ENCODE measurements at places on chromosomes 2 and 18.

GRCh38 chr18:54119524-54120019, 104.9 kb downstream of the MBD2 start:
- DNase-seq = peak; percentile 35

DNA sequence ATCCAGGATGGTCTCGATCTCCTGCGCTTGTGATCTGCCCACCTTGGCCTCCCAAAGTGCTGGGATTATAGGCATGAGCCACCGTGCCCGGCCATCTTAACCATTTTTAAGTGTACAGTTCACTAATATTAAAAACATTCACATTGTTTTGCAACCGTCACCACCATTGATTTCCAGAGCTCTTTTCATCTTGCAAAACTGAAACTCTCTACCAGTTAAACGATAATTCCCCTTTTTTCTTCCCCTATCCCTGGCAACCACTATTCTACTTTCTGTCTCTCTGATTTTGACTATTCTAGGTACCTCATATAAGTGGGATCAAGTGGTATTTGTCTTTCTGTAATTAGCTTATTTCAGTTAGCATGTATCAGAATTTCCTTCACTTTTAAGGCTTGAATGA, 16.8 kb upstream of the NEUROD1 start:
- no peak for DNase-seq

GRCh38 chr2:1811258-1811970, 67.1 kb upstream of the PXDN start:
- DNase-seq = no peak

DNA sequence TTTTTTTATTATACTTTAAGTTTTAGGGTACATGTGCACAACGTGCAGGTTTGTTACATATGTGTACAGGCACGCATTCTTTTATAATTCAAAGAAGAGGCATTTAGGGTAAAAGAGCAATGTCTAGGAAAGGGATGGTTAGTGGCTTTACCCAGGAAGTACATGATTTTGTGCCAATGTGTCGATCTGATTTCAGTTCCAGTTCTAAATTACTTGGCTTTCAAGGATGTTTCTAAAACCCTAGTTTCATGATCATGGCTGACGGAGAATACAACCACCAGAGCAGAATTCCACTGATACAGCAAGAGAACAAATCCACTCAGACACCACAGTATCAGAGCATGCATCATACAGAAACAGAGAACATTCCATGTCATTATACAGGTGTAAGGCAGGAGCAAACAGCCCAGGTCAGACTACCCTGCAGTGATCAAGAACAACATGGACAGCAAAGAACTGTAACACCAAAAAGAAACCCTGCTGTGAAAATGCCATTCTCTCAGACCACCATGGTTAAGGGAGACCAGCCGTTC, 116.7 kb upstream of the STK17B start:
- DNase-seq = no peak

DNA sequence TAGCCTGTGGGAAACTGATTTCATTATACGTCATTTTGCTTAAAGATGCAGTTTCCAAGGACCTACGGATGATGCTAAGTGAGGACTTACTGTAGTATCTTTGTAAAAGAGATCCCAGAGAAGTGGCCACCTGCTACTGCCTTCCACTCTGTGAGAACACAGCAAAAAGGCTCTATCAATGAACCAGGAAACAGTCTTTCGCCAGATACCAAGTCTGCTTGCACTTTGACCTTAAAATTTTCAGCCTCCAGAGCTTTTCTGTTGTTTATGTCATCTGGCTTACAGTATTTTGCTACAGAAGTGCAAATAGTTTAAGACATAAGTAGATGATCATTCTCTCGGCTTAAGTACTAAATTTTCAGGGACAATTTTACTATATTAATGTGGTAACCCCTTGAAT, 847.9 kb upstream of the CHAC2 start:
- DNase-seq = no peak

DNA sequence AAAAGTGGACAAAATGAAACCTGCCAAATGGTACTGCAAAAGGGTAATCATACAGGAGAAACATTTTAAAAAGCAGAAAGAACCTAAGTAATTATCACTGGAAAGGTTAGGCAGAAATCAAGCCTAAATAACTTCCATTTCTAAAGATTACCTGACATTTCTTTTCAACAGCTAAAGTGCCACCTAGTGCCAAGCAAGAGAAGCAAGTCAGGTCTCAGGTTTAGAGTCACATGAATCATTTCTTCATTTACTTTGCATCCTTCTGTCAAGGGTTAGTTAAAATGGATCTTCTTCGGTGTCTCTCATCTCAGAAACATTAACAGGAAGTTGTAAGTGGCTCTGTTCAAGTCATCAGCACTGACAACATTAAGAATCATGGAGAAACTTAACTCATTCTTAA, 90.3 kb downstream of the AKAIN1 start:
- DNase-seq = no peak

DNA sequence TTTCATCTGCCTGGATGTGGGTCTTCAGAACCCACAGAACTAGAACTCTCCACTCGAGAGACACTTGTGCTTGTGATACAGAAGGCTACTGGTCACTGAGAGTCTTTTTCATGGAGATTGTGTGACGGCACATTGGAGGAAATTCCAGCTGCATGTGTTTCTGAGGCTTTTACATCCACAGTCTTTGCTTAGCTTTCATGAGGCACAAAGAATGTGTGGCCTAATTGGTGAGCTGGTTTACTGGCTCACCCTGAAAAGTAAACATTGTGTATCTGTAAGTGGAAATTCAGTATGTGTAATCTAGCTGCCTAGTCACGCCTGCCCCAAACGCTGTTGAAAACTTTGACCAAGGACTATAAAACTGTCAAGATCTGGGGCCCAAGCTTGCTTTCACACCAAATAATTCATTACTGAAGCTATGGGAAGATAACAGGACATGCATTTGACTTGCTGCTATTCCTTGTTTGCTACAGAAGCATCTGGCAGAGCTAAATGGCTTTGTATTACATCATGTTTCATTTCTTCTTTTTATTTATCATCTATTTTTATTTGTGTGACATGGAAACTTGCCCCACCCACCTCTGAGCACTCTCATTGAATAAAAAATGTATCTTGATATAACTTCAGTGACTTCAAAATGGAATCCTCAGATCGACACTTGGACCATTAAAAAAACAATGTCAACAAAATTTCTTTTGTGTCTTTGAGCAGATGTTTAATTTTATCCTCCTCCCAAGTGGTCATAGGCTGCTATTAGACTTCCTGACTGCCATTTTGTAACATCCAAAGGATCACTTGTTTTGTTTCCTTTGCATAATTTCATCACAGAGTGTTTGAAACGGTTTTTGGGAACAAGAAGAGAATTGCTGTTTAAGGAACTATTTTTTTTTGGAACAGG, 80.2 kb downstream of the EFEMP1 start:
- DNase-seq = no peak

DNA sequence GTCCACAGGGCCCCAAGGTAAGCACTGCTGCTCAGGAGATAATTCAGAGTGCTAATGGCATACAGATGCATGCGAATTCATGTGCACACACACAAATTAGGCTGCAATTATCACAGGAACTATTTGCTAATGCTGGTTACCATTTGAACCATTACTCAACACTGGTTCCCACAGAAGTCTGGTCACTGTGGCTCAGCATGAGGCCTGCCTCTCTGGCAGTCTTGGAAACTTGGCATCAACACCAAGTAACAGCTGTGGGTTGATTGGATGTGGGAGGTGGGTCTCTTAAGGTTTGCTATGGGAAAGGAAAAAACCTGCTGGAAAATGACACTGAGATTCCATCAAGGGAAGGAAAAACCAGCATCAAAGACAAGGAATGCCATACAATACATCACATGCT, 105.0 kb downstream of the CELF4 start:
- DNase-seq = no peak

GRCh38 chr2:774436-774835, 97.2 kb upstream of the TMEM18 start:
- DNase-seq = no peak

DNA sequence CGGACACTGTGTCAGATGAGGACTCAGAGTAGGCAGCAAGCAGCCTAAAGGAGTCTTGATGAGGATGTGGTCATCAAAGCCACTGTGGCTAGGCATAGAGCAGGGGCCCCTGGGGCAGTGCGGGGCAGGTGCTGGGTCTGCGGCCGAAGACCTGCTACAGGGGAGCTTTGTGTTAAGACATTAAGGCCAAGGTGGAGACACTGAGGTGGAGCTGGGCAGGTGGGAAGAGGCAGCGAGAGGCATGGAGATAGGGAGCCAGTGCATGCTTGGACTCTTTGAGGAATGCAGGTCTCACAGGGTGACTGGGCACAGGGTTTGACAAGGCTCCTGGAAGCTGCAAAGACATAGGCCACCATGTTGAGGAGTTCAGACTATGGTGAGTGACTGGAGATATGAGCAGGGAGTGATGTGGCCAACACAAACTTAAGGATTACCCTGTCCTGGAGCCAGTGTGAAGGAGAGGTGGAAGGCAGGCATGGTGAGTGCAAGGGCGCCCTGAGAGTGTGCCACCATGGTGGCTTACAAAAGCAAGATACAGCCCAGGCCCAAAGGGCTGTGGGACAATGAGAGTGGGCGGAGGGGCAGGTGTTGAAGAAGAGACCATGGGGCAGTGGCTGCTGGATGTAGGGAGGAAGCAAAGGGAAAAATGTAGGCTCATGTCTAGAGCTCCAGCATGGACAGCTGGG, 450.9 kb upstream of the HS6ST1 start:
- DNase-seq = no peak

DNA sequence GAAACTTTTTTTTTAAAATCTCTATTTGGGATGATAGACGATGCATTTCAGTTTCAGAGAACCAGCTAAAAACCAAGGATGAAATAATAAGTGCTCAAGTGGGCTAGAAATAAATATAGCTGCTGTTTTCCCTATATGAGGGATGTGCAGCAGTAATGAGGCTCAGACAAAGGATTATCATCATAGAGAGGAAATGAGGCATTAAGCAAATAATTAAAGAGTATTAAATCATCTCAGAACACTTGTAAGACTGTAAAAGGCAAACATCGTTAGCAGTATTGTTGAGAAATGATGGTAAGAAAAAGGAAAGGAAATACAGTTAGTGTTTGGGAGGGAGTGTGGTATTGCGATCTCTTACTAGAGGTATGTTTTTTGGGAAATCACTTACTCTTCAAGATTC, 233.5 kb downstream of the TGIF1 start:
- DNase-seq = no peak

DNA sequence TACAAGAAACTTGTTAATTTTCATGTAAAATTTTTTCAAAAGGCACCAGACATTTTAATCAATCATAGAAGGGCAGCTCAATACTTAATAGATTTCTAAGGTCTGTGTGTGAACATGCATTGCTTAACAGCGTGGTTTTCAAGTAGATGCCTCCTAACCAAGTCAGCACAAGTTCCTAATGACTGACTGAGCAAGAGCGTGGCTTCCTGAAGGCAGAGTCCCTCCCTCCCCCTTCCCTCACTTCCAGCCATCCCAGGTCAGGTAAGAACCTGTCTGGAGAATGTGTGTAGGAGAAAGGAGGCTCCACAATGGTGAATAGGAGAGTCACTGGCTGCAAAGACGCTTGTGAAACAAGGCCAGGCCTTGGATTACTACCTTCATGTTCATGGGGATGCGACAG, 33.5 kb upstream of the DAPL1 start:
- no peak for DNase-seq

GRCh38 chr2:131105950-131106801, 1.0 kb downstream of the PLEKHB2 start:
- DNase-seq = no peak

DNA sequence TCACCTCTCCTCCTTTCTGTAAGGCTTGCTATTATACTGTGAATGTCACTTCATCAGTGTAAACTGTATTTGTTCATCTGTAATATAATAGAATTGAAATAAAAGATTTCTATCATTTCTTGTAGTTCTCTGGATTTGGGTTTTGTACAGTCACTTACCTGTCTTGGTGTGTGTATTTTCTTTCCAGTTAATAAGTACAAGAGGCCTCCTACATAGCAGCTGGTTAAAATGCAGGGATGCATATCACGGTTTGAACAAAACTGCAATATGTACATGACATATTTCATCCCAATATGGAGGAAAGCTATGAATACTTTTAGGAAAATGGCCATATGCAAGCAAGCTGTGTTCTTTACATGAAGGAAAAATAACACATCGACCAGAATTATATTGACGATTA, 5.4 kb upstream of the STAT1 start:
- no peak for DNase-seq

- no peak for DNase-seq
Measured at GRCh38 chr2:238729261-238729935, 118.5 kb upstream of the TWIST2 start.

DNA sequence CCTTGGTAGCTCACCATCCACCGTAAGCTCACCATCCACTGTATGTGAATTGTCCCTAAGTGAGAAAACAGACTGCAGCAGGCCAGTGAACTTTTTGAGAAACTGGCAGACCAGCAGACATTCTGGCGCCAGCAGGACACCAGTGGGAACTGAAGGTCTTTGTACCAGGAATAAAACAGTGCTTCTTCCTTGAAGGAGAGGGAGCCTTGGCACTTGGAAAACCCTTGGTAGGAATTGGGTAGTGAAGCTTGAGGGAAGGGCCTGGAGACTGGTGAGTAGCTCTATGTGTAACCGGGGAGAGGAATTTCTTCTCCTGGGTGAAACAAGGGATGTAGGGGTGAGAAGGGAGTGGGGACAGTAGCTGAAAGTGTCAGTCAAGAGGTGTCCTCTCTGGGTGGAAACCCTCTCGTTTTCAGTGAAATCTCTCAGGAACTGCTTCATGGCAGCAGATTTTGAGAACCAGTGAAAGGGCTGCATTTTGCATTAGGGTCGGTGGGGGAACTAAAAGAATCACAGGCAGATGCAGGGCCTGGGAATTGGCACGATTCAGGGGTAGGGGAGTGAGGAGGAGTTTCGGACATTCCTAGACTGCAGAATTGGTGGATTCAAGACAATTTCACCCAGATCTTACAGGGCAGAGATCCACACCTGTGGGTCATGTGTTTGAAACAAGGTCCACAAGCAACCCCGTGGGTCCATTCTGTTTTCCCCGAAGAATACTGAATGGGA, 131.5 kb upstream of the DLX2 start:
- DNase-seq = no peak

DNA sequence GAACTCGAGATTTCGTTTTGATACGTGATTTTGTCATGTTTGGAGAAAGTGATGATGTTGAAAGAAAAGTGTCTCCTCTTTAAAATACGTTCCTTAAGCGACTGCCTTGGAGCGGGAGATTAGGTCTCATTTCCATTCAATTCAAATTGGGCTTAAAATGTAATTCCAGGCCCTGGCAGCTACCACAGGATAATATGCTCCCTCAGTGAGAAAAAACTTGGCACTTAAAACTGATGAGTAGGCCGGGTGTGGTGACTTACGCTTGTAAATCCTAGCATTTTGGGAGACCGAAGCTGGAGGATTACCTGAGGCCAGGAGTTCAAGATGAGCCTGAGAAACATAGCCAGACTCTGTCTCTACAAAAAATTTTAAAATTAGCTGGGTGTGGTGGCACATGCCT, 146.3 kb upstream of the L3MBTL4 start:
- no peak for DNase-seq

GRCh38 chr2:239165206-239165831, 235.5 kb downstream of the HDAC4 start:
- no peak for DNase-seq

DNA sequence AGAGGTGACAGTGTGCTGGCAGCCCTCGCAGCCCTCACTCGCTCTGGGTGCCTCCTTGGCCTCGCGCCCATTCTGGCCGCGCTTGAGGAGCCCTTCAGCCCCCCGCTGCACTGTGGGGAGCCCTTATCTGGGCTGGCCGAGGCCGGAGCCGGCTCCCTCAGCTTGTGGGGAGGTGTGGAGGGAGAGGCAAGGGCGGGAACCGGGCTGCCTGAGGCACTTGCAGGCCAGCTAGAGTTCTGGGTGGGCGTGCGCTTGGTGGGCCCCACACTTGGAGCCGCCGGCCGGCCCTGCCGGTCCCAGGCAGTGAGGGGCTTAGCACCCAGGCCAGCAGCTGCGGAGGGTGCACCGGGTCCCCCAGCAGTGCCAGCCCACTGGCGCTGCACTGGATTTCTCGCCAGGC, 1480.9 kb upstream of the SLC39A10 start:
- DNase-seq = no peak

All from GM12864 (cell line).